GM23248 (cell line): ENCODE measurements at places on chromosomes 3 and 15. TPM values are rescaled to one million over a fixed set of nuclear protein-coding genes. Genes with fewer than 3 reads are reported as not detected.
A peak's percentile ranks its signal among the peaks of the same experiment; 100 is the strongest.

Gene REC114
- not detected in 2 replicates for total RNA-seq

Gene CX3CR1
- total RNA-seq: not detected in 2 replicates

Gene UQCC5
- total RNA-seq: 0.32 and 5.3 TPM in 2 replicates

Gene TMOD3
- total RNA-seq: 35.1 and 46.0 TPM in 2 replicates

Gene KNL1
- 14.5 and 19.1 TPM in 2 replicates for total RNA-seq

Gene PLIN1
- not detected in 2 replicates for total RNA-seq

Gene HAUS2
- total RNA-seq: 41.9 and 47.8 TPM in 2 replicates

DNA sequence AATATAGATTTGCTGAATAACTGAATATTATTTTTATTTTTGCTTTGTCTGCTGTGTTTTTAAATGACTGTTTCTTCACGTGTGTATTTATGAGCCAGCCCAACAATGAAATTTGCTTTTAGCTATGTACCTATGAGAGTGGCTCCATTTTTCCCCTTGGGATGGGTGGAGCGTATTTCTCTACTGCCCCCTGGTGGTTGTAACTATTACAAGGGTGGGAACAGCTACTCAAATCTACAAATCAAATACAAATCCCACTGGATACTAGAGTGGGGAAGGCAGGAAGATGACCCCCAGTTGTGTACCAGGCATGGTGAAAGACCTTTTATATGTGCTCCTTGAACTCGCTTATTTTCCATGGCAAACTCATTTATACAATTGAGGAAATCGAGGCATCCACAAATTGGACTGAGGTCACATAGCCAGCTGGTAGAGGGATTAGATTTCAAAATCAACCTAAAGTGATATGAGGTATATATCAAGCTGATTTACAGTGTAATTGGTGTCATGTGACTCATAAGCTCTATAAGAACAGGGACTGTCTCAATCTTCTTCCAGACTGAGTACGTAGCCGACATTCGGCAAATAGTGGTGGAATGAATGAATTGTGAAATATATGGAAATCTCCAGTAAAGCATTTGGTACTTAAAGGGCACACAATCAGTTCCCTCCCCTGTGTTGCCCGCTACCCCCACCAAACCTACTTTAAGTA lies 69.5 kb upstream of the VEPH1 start:
- DNase-seq: peak; percentile 75

- no peak for DNase-seq
These were observed 51.1 kb upstream of the SPATA12 start for GRCh38 chr3:57009367-57009766.

DNA sequence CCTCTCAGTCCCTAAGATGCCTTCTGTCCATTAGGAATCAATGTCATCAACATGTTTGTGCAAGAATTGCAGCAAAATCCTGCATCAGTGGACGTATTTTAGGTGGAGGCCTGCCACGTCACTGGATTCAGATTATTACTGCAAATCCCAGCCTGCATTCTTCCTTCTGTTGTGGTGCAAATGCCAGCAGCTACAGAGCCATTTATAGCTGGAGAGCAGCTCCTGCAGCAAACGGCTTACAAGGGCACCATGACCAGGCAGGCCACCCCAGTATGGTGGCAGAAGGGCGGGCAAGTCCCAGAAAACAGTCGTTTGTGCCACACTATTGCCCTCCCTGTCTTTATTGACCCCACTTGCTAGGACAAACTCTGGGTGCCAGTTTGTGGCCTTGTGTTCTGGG lies 74.7 kb downstream of the SNRK start:
- DNase-seq: no peak

GRCh38 chr15:58407236-58407775 lies 24.5 kb upstream of the LIPC start:
- no peak for DNase-seq

- DNase-seq: no peak
These were observed 15.1 kb upstream of the STAB1 start for GRCh38 chr3:52479877-52480575.

GRCh38 chr3:64123931-64124330 lies 100.6 kb upstream of the PSMD6 start:
- no peak for DNase-seq

DNA sequence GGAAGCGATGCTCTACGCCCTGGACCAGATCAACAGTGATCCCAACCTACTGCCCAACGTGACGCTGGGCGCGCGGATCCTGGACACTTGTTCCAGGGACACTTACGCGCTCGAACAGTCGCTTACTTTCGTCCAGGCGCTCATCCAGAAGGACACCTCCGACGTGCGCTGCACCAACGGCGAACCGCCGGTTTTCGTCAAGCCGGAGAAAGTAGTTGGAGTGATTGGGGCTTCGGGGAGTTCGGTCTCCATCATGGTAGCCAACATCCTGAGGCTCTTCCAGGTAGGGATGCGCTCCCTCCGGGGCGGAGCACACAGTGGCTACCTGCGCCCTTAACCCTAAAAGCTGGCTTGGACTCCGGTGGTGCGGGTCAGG lies 698 bp downstream of the GRM7 start:
- DNase-seq: no peak

DNA sequence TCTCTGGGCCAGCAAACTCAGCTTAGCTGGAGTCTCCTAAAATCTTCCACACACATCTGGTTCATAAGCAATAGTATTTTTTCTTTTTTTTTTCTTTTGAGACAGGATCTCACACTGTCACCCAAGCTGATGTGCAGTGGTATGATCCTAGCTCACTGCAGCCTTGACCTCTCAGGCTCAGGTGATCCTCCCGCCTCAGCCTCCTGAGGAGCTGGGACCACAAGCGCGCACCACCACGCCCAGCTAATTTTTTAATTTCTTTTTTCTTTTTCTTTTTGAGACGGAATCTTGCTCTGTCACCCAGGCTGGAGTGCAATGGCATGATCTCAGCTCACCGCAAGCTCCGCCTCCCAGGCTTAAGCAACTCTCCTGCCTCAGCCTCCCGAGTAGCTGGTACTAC lies 34.3 kb downstream of the RNU5B-1 start:
- DNase-seq: no peak

- DNase-seq: no peak
These were observed 26.1 kb upstream of the MGA start for GRCh38 chr15:41634072-41634626.

DNA sequence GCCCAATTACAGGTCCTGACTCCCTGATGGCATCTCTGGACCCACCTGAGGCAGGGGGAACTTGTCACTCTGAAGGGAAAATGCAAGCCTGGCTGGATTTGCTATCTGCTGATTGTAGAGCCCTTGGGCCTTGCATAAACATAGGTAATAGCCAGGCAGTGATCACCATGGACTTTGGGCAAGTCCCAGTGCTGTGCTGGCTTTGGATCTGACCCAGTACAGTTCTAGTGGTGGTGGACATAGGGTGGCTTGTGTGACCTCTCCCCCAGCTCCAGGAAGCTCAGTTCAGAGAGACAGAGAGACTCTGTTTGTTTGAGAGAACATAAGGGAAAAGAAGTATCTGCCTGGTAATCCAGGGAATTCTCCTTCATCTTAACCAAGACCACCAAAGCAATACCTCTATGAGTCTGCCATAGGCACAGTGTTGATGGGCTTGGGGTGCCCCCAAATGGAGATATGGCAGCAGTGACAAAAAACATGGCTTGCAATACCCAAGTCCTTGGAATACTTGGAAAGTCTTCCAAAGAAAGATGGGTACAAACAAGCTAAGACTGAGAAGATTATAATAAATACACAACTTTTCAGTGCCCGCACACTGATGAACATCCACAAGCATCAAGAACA lies 348.5 kb downstream of the PYDC2 start:
- DNase-seq: no peak
